ENCODE measurements at places on chromosomes 5 and 9.

- DNase-seq: no peak
These were observed 375.0 kb upstream of the RGMB start for GRCh38 chr5:98398465-98398864.

- no peak for DNase-seq
These were observed 158.2 kb upstream of the IL12B start for GRCh38 chr5:159488516-159488915.

GRCh38 chr5:157602505-157602904 lies 26.9 kb upstream of the ADAM19 start:
- no peak for DNase-seq

- no peak for DNase-seq
These were observed 4.0 kb downstream of the LPCAT1 start for GRCh38 chr5:1519631-1520210.

GRCh38 chr9:108813951-108814601 lies 41.7 kb downstream of the ACTL7B start:
- DNase-seq: no peak

GRCh38 chr9:98418578-98419259 lies 163.3 kb upstream of the TBC1D2 start:
- no peak for DNase-seq

DNA sequence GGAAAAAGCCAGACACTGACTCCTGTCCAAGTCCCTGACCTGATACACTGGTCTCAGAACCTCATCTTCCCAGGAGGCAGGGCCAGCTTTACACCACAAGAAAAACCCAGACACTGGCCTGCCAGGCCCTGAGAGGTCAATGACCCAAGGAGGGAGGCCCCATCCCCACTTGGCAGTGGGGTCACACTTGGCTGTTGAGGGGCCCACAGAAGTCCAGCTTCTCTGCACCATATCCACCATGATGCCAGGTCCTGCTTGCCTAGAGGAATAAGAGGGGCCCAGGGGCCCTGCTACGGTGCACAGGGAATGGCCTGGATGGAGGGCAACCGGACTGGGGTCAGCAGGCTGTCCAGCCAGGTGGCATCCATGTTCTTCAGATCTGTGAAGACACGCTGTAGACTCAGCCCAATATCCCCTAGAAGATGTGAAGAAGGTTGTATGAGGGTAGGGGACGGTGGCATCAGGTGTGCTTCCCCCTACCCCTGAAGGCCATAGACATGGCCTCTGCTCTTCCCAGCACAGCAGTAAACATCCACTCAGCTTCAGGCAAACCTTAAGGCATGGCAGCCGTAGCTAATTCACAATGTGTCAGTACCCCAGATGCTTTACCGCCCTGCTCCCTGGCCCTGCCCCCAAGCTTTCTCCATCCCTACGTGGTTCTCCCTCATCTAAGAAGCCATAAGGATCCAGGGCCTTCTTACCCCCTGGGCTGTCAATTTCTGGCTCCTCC lies 6.7 kb downstream of the IRF1 start:
- DNase-seq: no peak
